ENCODE measurements at places on chromosomes 16 and 17.

DNA sequence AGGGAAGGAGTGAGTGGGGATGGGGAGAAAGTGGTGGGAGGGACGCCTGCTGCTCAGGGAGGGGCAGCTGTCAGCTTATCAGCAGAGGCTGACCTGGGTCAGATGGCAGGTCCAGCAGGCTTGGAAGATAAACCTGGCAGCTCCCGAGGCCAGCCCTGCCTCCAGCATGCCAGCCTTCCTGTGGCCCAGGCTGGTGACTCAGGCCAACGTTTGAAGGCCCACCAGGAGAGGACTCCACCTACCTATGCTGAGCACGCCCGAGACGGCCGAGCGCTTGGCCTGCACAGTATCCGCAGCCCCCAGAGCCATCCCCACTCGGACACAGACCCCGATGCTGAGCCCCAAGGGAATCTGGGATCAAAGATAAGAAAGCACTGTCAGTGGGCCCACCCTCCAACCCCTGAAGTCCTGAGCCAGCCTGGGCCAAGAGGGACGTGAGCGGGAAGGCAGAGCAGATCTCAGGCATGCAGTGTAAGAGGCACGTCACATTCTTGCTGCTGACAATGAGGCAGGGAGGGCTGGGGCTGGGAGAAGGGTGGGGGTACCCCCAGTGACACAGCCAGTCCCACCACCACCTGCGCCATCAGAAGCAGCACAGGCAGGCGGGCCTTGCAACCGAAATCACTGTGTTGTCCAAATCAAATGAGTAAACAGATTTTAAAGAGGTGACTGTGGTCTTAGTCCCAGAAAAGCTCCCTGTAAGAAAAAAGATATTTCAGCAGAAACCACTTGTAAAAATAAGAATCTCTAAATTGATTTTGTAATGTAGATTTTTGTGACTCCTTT, 12.4 kb downstream of the SLC47A2 start:
- no peak for DNase-seq

DNA sequence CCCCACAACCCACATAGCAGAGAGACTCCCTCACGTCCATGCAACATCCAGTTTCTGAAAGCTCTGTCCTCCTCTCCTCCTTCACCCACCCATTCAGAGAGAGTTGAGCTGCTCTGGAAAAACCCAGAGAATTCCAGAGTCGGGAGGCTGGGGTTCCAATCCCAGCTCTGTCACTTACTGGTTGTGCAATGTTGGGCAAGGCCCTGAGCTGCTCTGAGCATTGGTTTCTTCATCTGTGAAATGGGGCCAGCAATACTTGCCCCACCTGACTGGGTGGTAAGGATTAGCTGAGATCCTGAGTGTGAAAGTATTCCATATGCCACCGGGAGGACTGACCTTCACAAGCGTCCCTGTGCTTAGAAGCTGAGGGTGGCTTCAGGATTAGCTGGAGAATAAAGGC, 12.2 kb upstream of the DLX4 start:
- no peak for DNase-seq

GRCh38 chr16:71249399-71249798, 18.9 kb upstream of the HYDIN start:
- DNase-seq = no peak

DNA sequence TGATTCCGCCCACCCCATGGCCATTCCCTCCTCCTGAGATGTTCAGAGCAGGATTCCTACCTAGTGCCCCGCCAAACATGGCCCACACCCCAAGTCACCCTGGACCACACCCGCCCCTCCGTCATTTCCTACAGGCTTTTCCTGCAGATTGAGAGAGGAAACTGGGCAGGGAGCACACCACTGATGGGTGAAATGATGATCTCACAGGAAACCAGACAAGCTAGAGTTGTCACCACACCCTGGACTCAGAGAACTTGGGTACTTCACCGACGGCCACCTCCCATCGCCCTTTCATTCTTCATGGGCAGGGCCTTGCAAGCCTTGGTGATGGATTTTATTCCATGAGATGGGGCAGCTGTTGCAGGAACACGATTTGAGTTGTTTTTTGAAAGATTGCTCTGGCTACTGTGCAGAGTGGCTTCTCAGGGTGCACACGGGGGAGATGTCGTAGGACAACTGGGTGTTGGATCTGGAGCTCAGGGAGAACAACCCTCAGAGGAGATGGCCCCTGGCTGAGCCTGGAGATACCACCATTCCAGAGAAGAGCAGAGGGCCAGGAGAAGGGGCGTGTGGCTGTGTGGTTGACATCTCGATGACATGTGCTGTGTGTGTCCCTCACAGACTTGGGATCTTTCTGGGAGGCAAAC, 7.4 kb upstream of the B9D1 start:
- no peak for DNase-seq

DNA sequence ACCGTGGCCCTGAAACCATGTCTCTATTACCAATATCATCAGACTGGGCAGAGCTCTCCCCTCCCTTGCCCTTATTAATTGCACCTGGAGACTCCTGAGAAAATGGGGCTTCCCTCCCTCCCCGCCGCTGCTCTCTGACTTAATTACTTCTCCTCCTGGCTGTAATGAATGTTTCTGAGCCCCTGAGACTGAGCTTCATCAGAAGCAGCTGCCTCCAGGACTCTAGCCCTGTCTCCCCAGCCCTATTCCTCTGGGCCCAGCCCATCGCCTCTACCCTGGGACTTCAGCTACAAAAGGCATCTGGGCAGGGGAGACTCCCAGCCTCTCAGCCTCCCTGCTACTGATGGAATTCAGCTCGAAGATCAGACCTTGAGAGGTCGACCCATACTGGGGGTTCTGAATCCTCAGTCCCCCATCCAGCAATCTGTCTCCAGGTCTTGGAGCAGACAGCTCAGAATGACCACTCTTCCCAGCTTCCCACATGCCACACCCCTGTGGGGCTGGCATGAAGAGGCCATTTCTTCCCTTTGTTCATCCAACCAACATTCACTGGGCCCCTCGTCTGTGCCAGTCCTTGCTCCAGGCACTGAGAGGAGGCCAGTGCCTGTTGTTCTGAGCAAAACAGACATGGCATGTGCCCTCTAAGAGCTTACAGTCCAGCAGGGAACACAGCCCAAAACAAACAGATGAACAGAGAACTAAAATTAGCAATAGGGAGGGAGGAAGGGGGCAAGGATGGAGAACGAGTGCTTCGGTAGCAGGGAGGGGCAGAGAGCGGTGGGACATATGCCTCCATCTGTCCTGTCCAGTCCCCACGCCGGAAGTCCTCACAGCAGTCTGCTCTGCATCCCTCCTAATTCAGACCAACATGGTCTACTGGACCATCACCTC, 17.0 kb upstream of the NAGS start:
- no peak for DNase-seq

DNA sequence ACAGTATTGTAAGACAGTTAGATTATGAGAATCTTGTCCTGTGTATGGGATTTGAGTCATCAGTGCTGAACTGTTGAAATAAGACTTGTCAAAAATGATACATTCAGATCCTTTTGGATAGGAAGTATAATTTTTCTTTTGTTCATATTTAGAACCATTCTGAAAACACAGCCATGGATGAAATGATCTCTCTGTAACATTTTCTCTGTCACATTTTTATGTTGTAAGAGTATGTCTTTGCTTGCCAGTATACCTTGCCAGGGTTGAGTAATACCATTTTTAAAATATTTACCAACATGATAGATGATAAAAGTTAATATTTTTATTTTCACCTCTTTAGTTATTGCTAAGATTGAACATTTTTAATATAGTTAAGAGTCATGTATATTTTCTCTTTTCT, 45.0 kb downstream of the NSRP1 start:
- no peak for DNase-seq

DNA sequence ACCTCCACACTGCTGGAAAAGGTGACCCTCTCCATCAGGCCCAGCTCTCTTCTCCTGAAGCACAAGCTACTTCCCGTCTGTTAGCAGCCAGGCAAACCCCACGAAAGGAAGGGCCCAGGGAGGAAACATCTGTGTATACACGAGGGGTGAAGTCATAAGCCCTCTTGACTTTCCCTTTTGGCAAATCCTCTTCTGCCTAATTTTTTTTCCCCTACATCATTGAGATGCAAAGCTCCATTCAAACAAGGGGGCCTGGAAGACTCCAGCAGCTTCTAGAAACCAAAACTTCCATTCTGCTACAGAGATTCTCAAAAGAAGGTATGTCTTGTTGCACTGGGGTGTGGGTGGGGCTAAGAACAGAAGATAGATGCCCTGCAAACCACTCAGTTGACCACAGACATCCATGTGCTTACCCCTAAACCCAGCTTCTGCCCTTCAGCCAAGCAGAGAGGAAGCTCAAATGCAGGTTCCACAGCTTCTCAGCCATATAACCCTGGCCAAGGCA, 145.6 kb upstream of the RCVRN start:
- no peak for DNase-seq

DNA sequence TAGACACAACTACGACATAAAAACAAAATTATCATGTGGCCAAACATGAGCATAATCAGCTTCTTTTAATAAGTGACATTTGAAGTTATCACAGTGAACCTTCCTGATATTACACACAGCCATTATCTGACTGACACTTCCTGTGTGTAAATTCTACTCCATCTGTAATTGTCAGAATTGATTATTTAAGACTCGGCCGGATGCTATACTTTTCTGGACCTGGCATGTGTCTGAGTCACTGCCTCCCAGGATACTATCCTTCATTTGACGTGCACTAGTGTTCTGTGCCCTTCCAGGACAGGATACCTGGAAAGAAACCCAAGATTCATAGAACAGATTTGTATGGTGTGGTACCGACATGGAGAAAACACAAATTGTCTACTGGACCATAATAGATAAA, 242.0 kb downstream of the HS3ST3A1 start:
- no peak for DNase-seq

- DNase-seq = no peak
Observed at GRCh38 chr16:54652201-54652770, 278.4 kb upstream of the IRX5 start.

Data from stimulated activated CD8-positive, alpha-beta memory T cell treated with anti-CD3 and anti-CD28 coated beads, Interleukin-4, amount 100 ng/mL, for 4 hours (primary cell).